Bronchus fibroblast of lung (primary cell): ENCODE measurements at places on chromosomes 13 and 19. TPM values are rescaled to one million over a fixed set of nuclear protein-coding genes. Genes with fewer than 3 reads are reported as not detected.

The RAB4B gene
- 32.6 and 39.8 TPM in 2 replicates for total RNA-seq

The SIGLEC7 gene
- total RNA-seq, result not detected in 2 replicates

The SPACA6 gene
- 3.7 and 5.4 TPM in 2 replicates for total RNA-seq

The ZNF439 gene
- total RNA-seq, result 3.0 and 3.1 TPM in 2 replicates

The ZNF600 gene
- total RNA-seq, result 1.5 and 1.6 TPM in 2 replicates

The DZIP1 gene
- 23.4 and 24.4 TPM in 2 replicates for total RNA-seq

The PROZ gene
- not detected in 2 replicates for total RNA-seq

The MCEMP1 gene
- not detected in 2 replicates for total RNA-seq

The CGB2 gene
- total RNA-seq, result 0.34 TPM in 1 of 2 replicates, not detected in the other

The ANKRD24 gene
- 0.15 and 2.0 TPM in 2 replicates for total RNA-seq

The CGB8 gene
- total RNA-seq, result not detected in 2 replicates

The ACTMAP gene
- 3.9 and 4.7 TPM in 2 replicates for total RNA-seq

The NLRP7 gene
- total RNA-seq, result not detected in 2 replicates

The ZNF57 gene
- 1.8 and 2.5 TPM in 2 replicates for total RNA-seq

The ZNF576 gene
- 8.4 and 11.0 TPM in 2 replicates for total RNA-seq

The SMIM24 gene
- total RNA-seq, result not detected in 2 replicates

The CLC gene
- total RNA-seq, result not detected in 2 replicates

The KBTBD7 gene
- total RNA-seq, result 3.0 and 3.3 TPM in 2 replicates

The POU2F2 gene
- 0.17 and 1.2 TPM in 2 replicates for total RNA-seq

The GIPR gene
- total RNA-seq, result 0.50 TPM in 1 of 2 replicates, not detected in the other
